Stimulated activated CD8-positive, alpha-beta memory T cell treated with anti-CD3 and anti-CD28 coated beads, Interleukin-7, amount 100 ng/mL, for 1 hour (primary cell): ENCODE measurements at places on chromosomes 1 and 21.

DNA sequence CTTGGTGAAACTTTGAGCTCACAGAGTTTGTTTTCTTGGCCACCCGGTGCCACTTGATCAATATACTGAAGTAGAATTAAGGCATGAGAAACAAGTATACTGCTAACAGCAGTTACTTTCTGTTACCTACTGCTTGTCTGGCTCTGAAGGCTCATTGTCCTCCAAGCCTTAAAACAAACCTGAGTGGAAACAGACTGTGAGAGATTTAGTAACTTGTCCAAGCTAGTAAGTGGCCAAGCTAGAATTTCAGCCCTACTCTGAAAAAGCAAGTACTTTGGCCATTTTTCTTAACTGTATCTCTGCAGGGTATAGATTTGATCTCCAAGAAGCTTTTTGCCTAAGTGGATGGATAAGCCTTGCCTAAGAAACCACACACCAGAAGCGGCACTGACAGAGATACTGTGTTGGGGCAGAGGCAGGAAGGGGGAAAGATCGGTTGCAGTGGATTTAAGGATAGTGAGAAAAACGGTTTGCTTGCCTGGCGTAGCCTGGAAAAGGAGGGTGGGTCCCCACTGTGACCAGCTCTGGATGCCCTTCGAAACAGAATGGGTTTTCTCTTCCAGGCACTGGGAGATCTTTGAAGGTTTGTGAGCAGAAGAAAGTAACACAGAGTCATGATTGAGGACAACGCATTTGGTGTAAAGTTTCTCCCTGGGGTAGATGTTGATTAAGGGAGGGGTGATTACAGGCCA is 2.1 kb upstream of the MACO1 start:
- no peak for DNase-seq

- no peak for DNase-seq
Observed at GRCh38 chr1:111909030-111909429, 80.4 kb downstream of the KCND3 start.

GRCh38 chr1:8671306-8671917 is 146.0 kb downstream of the RERE start:
- DNase-seq = no peak

GRCh38 chr1:48524892-48525467 is 53.0 kb upstream of the SPATA6 start:
- no peak for DNase-seq

DNA sequence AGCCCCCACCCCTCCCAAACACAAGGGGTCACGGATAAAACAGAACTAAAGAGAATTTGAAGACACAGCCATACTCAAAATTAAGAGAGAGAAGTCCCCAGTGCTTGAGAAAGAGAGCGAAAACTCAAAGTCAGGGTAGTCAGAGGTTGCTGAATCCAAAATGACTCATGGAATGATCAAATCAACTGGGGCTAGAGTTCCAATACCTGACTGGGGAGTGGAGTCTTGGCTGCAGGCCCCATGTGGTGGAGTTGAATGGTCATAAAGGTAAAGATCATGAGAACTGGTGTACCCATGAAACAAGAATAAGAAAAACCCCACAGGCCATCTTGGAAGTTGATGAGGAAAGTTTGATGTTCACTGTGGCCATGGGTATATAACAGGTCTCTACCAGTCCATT is 84.5 kb upstream of the LRRN2 start:
- DNase-seq = no peak

DNA sequence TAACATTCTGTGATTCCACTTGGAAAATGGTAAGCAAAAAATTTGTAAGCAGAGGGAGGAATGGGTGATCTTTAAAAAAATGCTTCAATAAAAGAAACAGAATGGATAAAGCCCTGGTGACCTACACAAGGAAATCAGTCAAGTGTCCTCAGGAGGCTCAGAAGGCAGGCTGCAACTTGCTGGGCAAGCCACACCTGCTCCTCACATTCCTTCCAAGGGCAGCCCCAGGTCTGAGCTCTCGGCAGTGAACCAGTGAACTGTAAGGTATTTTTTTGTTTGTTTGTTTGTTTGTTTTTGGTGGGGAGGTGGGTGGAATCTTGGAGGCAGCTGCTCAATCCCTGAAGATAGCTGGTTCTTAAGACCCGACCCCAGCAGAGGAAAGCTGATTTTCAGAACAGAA is 4.4 kb downstream of the TACSTD2 start:
- DNase-seq = no peak

- DNase-seq = no peak
Observed at GRCh38 chr21:43684424-43684823, 25.1 kb downstream of the RRP1B start.

DNA sequence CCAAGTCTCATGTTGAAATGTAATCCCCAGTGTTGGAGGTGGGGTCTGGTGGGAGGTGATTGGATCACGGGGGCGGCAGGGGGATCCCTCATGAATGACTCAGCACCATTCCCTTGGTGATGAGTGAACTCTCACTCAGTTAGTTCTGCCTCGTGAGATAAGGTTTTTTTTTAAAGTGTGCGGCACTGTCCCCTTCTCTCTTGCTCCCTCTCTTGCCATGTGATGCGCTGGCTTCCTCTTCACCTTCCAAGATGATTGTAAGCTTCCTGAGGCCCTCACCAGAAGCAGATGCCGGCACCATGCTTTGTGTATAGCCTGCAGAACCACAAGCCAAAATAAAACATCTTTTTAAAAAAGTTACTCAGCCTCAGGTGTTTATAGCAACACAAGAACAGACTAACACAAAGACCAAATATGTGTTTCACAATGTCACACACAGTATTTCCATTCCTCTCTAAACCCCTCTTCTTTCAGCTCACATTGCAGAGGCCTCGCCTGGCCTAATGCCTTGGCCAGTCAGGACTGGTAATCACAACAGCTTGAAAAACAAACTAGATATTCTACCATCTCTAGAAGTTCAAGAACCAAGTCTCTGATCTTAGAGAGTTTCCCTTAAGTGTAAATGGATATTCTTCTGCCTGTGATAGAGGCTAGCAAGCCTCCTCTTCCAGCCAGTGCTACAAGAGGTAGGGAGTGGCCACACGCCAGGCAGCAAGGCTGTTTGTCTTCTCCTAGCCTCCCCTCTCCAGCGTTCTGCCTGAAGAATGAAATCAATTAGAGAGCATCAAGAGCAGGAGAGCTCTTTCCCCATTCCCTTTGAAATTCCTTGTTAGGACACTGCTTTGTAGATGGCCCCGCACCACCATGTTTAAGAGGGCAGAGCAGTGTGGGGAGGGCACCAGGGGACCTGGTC is 19.6 kb upstream of the RAP1A start:
- DNase-seq = no peak

DNA sequence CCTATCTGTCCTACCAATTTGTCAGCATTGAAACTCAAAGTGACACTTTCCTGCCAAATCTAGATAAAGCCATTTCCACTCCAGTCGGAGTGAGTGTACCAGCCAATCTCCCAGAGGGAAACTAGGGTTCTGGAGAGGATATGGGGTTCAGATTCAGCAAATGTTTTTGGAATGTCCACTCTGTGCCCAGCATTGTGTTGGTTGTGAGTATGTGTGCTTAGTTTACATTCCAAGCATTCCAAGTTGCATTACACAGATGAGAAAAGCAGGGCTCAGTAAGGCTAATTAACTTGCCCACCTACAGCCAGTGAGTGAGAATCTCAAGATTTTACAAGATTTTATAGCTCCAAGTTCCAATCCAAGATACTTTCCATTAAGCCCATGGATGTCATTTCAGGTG is 26.4 kb upstream of the RGS16 start:
- no peak for DNase-seq

DNA sequence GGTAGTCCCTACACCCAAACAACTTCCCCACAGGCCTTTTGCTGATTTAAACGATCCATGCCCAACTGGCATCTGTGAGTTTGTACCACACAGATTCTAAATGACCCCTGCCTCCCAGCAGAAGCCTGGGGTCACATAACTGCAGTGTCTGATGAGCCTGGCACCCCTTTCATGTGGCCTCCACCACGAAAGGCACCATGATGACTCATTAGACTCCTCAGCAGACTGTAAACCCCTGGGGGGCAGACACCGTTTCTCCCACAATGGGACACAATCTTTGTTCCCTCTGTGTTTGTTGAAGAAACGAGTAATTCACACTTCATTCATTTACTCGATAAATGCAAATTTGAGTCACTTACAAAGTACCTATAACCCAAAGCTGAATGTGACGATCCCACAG is 81.6 kb downstream of the CCDC185 start:
- DNase-seq = no peak

- no peak for DNase-seq
Observed at GRCh38 chr1:151003180-151003579, 3.5 kb downstream of the MINDY1 start.

- no peak for DNase-seq
Observed at GRCh38 chr21:26679284-26679683, 106.2 kb upstream of the CYYR1 start.

DNA sequence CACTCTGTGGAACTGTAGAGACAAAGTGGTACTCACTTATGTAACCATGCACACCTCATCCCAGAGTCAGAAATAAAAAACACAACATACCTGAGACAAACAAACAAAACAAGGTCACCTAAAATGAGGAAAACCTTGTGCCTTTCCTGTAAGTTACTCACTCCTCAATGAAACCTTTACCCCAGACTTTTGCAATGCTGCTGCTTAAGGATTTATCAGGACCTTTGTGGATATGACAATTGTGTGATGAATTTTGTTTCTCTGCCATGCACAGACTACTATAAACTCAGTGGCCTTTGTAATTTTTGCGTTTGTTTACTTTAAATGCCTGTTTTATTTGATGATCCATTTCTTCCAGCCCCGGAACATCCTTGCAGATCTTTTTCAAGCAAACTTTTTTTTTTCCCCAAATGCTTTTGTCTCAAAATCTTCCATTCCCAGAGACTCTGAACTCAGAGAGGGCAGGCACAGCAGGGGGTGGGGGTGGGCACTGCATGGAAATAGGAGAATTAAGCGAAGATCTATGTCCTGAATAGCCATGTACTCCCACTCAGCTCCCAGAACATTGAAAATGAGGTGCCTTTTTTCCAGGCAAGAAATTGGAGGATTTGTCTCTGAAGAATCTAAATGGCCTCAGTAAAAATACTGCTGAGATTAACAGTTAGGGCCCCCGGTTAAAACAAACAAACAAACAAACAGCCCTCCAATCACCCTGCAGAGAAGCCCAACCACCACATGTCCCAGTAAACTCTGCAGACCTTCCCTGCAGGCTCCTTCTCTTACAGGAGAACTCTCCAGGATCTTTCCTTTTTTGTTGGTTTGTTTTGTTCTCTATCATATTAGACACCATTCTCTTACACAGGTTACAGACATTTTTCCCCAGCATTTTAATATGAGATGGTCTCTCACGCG is 22.6 kb upstream of the SIM2 start:
- DNase-seq = no peak

DNA sequence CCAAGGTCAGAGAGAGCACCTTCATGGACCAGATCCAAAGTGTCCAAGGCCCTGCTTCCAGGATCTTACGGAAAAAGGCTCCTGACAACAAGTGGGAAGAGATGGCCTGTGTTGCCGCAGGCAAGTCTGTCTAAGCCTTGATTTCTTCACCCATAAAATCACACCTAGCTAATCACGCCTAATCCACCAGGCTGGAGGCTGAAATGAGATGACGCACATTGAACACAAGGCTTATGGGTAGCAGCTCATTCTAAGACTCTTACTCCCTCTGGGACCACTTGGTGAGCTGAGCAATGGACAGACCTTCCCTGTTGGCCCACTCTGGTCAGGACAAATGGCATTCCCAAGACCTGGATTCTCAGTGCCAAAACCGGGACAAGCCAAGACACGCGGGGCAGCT is 38.2 kb downstream of the GRIK3 start:
- DNase-seq = no peak

DNA sequence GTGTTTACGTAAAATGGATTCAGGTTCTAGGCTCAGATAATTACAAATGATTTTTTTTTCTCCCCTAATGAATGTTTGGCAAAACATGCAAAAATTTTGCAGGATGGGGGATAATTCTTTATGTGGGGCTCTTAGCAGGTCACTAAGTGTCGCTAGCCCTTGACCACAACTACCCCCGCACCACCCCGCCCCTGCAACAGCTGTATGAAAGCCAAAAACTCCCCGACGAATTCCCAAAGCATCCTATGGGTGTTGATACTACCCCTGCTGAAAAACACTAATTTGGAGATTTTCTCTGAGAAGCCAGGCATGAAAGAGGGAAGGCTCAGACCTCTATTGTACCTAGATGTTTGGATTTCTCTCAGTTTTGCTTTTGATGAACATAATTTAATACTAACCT is 243.0 kb downstream of the TRABD2B start:
- no peak for DNase-seq

GRCh38 chr1:184930645-184931044 is 43.7 kb downstream of the NIBAN1 start:
- no peak for DNase-seq

- DNase-seq = no peak
Observed at GRCh38 chr21:17492415-17493168, 20.3 kb upstream of the CXADR start.

DNA sequence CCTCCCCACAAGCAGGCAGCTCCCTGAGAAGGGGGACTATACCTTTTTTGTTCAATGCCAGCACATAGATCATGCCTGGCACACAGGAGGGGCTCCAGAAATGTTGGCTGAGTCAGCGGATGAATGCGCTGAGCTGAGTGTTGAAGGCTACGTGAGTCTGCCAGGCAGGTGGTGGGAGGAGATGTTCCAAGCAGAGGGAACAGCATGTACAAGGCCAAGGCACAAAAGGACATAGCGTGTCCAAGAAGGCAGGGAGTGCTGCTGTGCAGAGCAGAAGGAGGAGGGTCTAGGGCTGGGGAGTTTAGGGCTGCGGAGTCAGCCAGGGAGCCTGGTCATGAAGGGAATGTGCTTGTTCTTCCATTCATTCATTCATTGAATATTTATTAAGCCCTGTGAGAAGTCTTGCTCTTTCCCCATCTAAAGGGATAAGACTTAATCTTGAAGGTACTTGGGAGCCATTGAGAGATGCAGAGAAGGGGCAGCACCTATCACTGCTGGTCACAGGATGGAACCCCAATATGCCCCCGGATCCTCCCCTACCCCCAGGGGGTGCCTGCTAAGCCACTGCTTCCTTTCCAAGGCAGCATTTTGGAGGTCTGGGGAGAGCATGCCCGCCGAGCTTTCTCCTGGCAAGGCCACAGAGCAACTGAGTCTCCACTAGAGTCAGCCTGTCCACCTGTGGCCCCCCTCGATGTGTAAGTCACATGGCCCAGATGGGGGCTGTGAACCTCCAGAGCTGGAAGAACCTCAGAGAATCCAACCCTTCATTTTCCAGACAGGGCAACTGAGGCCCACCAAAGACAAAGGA is 31.2 kb upstream of the LAPTM5 start:
- no peak for DNase-seq

DNA sequence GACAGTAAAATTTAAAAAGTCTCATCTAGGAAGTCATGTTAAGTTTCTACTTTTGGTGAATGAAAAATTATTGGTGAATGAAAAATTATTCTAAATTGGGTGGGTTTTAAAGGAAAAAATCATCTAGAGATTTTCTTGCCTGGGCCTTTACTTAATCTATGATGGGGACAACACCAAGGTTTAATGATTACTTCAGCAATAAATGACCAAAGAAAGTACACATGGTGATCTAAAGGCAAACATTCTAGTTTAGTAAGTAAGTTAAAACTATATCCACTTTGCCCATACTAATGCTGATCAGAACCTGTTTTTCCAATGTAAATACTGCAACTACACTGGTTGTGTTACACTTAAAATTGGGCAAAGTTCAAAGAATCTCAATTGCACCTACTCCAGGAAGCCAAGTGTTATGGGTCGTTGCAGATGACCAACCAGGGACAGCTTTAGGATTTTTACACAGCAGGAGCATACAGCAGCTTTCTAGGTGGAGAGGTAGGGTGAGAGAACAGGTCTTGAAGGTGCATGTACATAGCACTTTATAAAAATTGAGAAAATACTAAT is 14.6 kb upstream of the RPL5 start:
- DNase-seq = no peak

- DNase-seq = no peak
Observed at GRCh38 chr1:200899451-200899915, 4.8 kb downstream of the INAVA start.
